Mesenteric fat pad (tissue), 1 donor: ENCODE measurements at places on chromosomes 7 and 10. TPM values are rescaled to one million over a fixed set of nuclear protein-coding genes. Genes with fewer than 3 reads are reported as not detected.

- no peak for DNase-seq
Observed at GRCh38 chr7:15561835-15562234, at the start of gene AGMO. Gene AGMO (minus strand): TSS chr7:15562015.

GRCh38 chr7:95684505-95684904 is 87.8 kb upstream of the DYNC1I1 start:
- DNase-seq = no peak

GRCh38 chr10:78844960-78845607 is 223.7 kb upstream of the ZMIZ1 start:
- no peak for DNase-seq

DNA sequence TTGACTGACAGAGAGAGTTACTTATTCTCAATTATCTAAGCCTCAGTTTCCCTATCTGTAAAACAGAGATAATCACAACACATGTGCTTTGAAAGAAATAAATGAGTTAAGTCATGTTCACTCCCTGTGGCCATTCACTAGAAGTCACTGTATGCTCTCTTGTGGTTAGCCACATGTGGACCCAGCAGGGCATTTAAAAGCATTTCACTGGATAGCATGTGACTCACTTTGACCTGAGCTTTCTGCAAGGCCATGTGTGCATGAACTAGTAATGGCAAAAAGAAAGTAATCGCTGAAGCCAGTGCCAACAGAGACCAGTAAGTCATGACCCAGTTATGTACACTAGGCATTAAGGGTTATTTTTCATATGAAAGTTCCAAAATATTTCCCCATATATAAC is 557.0 kb upstream of the IGFBP3 start:
- DNase-seq = no peak

SUN3 gene
- total RNA-seq = not detected

IDI1 gene
- 32.3 TPM for total RNA-seq

- no peak for DNase-seq
Observed at GRCh38 chr7:119596651-119597050, 676.3 kb upstream of the KCND2 start.

- DNase-seq = no peak
Observed at GRCh38 chr10:124644771-124645415, 99.3 kb downstream of the FAM53B start.

MXI1 gene
- total RNA-seq = 23.7 TPM
